Activated T-cell treated with anti-CD3 and anti-CD28 coated beads, Interleukin-2, amount 50 U/mL, for 1 hour (primary cell): ENCODE measurements at places on chromosomes 13 and 19.
A peak's percentile ranks its signal among the peaks of the same experiment; 100 is the strongest.

- peak; percentile 31 for DNase-seq
These were observed at the start of gene RYR1 for GRCh38 chr19:38433268-38433733. TSS of gene RYR1 (plus strand) at chr19:38433691. CDS start at chr19:38433830, 139 bp downstream.

- no peak for DNase-seq
These were observed 67.3 kb upstream of the SACS start for GRCh38 chr13:23500849-23501248.

DNA sequence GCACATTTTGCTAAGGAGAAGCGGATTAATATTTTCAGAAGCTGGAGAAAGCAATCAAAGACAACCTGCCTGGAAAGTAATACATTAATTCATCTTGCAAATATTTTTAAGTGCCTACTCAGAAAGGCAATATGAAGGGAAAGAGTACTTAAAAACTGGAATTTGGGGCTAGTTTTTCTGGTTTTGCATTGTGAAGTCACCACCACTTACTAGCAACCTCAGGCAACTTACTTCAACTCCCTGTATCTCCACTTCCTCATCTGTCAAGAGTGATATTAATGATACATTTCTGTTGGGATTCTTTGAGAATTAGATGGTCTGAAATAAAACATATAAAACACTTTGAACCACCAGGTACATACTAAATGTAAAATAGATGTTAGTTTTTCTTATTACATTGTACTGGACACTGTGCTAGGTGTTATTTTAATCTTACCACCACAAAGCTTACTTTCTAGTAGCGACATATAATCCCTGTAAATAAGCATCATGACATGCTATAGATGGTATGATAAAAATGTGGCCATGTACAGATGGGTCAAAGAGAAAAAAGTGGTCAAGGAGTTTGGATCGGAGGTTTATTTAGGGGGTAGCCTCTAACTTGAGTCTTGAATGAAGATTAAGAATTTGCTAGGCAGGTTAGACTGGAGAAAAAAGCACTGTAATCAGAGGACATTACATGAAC is 101.2 kb downstream of the SPRY2 start:
- no peak for DNase-seq

- DNase-seq, result no peak
These were observed 3.8 kb downstream of the SCN1B start for GRCh38 chr19:35034005-35034502.

- no peak for DNase-seq
These were observed 14.7 kb downstream of the ELL start for GRCh38 chr19:18507021-18507726.

GRCh38 chr19:13356686-13357280 is 149.5 kb downstream of the CACNA1A start:
- DNase-seq, result no peak

DNA sequence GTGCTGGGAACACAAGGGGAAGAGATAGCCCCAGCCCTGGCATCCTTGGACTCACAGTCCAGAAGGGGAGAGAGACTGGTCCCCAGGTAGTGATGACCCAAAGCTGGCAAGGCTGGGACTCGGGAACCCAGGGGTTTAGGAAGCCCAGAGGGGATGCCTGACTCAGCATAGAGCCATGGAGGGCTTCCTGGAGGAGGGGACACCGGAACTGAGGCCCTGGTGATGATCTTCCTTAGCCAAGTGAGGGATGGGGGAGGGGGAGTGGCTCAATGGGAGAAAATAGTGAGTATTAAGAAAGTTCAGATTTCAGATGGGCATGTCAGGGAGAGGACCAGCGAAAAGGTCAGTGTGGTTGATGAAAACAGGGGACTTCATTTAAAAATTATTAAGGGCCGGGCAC is 26.8 kb downstream of the EXOC3L2 start:
- DNase-seq, result no peak

- DNase-seq, result no peak
These were observed 234.2 kb downstream of the ZNF536 start for GRCh38 chr19:30606114-30607050.

GRCh38 chr19:7358102-7358597 is 9.4 kb downstream of the ARHGEF18 start:
- DNase-seq, result no peak
